Activated CD4-positive, alpha-beta T cell treated with anti-CD3 and anti-CD28 coated beads, Interleukin-2, amount 10 ng/mL, durations not matched to agents 24 days and 14 days (primary cell): ENCODE measurements at places on chromosomes 7 and 10. TPM values are rescaled to one million over a fixed set of nuclear protein-coding genes. Genes with fewer than 3 reads are reported as not detected.

DNA sequence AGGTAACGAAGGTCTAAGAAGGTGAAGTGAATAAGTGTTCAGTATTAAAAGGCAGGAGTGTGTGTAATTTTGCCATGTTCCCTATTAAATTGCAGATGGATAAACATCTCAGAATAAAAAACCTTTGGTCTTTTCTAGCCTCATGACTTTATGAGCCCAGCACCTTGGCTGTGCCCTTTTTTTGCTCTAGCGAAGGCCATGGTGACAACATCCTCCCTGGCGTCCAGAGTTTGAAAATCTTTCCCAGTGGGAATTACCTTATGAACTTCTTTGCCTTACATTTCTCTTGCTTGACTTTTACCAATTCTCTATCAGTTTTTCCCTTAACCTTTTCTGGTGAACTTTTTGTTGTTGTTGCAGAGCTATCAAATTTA lies 368.2 kb upstream of the BMPER start:
- H3K36me3 ChIP-seq: no peaks in the 10 kb centered on the region
- DNase-seq: no peak
- no peaks in the 10 kb centered on the region for H3K27me3 ChIP-seq
- no peak overlapping the region for H3K27ac ChIP-seq
- H3K4me3 ChIP-seq: no peak overlapping the region

- no peak for DNase-seq
- peaks cover 10% of the 10 kb centered on the region for H3K4me1 ChIP-seq
- no peak overlapping the region for H3K27ac ChIP-seq
- peaks cover 3% of the 10 kb centered on the region for H3K36me3 ChIP-seq
- no peaks in the 10 kb centered on the region for H3K27me3 ChIP-seq
- no peak overlapping the region for H3K4me3 ChIP-seq
These were observed 111.6 kb downstream of the PHTF2 start for GRCh38 chr7:77910124-77910523.

DNA sequence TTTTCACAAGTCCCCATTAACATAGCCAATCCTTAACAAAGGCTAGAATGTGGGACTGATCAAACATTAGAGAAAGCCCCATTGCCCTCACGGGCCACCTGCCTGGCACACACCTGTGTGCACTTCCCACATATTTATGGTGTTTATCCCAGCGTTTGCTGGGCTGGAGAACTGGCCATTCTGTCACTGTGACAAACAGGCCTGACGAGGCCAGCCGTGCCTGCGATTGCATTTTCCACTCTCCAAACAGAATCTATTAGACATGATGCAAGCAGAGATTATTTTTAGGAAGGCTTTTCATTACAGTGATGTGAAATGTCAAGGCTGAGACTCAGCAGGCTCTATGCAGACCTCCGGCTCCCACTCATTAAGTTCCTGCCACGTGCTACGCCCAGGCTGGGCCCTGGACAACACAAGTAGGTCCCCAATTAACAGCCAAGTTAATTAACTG lies 20.4 kb downstream of the PTPRN2 start:
- no peaks in the 10 kb centered on the region for H3K36me3 ChIP-seq
- no peak overlapping the region for H3K27ac ChIP-seq
- no peak overlapping the region for H3K4me3 ChIP-seq

DNA sequence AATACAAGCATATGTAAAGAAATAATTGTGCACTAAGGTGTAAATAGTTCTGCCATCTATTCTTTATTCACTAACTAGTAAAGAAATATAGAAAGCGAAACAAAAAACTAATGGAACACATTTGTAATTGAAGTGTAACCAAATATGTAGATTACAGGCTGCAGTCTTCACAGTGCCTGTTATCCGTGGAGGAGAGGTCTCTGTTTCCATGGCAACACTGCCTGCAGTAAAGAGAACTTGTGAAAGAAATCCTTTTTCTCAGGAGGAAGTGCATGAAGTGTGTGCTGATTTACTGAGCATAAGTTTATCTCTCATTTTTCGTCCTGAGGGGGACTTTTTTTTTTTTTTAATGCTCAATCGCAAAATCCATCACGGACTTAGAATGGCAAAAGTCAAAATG lies 102.5 kb downstream of the APBB1IP start:
- peak; percentile 64 for DNase-seq
- peak overlapping the region; percentile 31 for H3K27ac ChIP-seq
- peaks cover 18% of the 10 kb centered on the region for H3K4me1 ChIP-seq
- no peak overlapping the region for H3K4me3 ChIP-seq

GRCh38 chr10:338171-339037 lies 203.1 kb downstream of the ZMYND11 start:
- no peak for DNase-seq
- H3K36me3 ChIP-seq: no peaks in the 10 kb centered on the region

The OPN1SW gene
- total RNA-seq: not detected in 2 replicates

The PAPOLB gene
- total RNA-seq: not detected in 2 replicates

The FGFBP3 gene
- 2.5 and 2.7 TPM in 2 replicates for total RNA-seq
